Activated T-helper 1 cell treated with Interleukin-2 at 50 U/mL for 16 hours (primary cell): ENCODE measurements at places on chromosomes 12 and 14.
A peak's percentile ranks its signal among the peaks of the same experiment; 100 is the strongest.

- DNase-seq: no peak
Measured at GRCh38 chr12:88876857-88877256, 296.6 kb upstream of the KITLG start.

- DNase-seq: no peak
Measured at GRCh38 chr12:88435334-88436076, 144.8 kb downstream of the KITLG start.

- no peak for DNase-seq
Measured at GRCh38 chr12:34363050-34363673, 340.9 kb downstream of the ALG10 start.

DNA sequence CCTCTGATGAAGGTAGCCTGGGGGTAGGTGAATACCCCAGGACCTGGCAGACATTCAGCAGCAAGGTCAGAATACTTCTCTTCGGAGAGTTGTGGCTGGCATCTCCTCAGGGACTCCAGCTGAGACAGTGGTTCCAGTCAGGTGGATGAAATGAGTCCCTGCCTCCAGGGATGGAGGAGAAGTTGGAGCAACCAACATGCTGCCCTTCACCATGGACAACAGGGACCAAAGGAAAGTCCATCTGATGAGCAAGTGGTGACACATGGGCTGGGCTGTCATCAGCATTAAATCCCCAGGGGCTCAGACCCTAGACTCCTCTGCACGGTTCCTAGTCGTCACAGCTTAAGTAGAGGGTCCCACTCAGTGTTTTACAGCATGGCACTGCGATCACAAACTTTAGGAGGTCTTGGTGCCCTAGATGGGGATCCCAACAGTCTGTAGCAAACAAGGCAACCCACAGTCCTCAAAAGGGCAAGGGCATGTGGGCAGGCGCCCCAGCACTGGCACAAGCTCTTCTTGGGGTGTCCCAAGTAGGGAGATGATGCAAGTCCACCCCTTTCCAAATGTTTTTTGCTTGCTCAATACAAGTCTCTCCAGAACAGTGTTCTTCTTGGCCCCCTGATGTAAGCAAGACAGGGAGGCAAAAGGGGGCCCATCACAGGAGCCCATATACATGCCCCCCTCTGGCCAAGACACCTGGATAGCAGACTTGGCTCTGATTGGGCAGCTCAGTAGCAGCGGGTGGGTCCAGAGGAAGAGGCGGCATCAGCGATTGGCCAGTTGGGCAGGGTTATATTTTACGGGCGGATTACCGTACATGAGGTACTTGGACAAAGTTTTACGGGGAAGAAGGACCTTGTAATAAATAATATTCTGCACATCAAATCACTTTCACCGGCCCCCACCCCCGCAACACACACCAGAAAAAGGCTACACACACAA lies 10.8 kb upstream of the CDH24 start:
- no peak for DNase-seq

DNA sequence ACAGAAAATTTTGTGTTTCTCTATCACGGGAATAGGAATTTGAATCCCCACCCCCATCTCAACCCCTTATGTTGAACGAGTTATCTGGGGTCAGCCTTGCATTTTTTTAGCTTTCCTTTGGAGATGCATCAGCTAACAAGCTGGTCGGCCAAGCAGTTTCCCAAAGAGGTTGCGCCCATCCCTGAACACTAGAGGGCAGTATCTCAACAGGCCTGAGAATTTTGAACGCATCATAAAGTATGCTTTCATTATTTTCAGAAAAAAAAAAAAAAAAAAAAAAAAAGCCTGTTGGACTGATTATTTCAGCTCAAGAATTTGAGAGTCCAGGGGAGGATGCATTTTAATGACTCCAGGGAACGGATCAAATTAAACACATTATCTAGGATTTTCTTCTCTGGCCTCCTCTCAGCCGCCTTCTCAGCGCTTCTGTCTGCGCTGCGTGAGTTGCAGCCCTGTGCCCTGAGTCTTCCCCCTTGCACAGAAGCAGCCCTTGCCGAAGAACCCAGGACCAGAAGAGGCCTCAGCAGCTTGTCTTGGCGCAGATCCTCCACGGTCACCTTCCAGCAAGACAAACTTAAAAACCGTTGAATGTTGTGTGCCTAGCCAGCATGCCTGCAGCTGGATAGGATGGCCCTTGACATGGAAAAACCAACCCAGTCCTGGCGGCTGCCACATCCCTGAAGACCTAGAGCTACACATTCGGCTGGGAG lies 76.6 kb upstream of the GZMB start:
- peak; percentile 29 for DNase-seq

GRCh38 chr12:1826867-1827705 lies 6.7 kb downstream of the LRTM2 start:
- no peak for DNase-seq

DNA sequence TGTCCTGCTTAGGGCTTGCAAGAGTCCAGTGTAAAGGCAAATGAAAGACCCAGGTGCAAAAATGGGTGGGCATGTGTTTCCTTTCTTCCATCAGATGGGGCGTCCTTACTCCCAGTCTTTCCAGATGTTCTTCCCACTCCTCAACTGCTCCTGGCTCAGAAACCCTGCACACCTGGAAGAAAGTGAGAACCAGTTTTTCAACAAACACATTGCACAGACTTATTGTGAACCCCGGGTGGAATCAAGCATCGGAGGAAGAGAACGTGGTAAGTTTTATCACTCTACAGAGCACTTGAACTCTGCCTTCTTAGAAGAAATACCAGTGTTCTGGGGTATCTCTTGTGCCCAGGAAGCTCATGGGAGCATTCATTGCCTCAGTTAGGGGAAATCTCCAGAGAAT lies 93.3 kb downstream of the TMX1 start:
- no peak for DNase-seq

DNA sequence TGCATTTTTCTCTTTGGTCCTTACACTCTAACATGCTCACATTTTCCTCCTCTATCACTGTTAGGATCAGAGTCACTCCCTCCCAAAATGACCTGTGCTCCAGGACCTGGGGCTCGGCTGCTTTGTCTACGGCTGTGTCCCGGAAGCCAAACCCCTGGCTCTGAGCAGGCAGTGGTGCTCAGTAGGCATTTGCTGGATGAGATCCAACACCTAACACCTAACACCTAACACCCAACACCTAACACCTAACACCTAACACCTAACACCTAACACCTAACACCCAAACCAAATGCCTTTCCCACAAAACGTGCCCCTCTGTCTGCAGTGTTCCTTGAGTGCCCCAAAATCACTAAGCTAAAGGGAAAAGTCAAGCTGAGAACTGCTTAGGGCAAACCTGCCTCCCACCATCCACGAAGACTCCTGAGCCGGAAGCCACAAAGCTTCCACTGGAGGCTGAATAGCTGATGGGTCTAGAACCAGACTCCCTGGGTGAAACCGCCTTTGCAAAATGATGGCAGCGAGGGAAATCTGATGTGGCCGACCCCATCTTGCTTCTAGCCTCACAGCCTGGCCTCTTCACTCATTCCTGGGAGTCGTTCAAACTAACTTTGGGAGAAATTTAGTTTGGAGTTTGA lies 29.2 kb downstream of the HSP90AA1 start:
- no peak for DNase-seq

- DNase-seq: no peak
Measured at GRCh38 chr14:53851394-53852090, 105.1 kb downstream of the BMP4 start.

DNA sequence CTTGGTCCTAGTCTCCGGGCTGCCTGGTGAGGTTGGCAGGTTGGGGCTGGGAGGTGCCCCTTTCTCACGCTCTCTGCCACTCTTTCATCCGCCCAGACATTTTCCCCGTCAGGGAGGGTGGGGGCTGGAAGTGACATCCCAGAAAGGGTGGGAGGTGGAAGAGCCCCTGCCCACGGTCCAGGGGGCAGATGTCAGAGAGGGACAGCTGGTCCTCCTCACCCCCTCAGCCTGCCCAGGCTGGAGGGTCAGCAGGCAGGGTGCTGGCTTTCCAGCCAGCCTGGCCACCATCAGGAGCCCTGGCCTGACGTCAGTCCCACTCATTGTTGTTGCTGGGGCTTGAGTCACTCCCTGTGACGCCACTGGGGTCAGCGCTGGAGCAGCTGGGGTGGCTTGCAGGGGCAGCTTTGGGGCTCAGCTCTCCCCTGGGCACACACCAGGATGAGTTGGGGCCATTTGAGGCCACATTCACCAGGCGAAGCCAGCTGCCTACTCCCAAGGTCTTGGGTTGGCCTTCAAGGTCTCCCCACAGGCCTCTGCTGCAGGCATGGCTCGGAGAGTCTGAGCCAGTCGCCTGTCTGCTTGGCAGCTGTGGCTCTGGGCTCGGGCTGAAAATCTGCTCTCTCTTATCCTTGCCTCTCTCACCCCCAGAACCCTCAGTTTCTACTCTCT lies 5.7 kb upstream of the ATG101 start:
- no peak for DNase-seq

DNA sequence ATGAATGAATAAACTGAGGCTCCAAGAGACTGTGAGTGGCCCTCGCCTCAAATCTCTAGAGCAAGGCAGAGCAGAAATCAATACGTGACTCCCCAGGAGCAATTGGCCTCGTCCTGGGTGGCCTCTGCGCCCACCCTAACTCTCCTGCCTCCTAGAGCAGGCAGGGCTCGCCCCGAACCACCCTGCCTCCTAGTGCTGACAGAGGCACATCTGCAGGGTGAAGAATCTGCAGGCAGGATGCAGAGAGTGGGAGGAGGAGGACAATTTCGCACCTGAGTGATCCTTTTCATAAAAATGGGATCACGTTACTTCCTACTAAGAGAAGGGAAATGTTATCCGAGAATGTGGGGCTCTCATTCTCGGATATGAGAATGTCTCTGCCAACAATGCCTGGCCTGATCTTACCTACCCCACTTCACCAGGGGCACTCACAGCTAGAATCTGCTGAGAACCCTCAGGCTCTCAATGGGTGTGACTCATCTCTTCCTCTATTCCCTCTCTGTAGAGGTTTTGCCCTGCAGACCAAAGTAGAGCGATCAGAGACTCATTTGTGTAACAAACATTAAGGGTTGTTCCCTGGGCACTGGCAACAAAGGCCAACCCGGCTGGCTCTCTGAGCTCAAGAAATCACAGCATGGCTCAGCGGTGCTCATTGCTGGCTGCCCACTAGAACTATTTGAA lies 61.7 kb upstream of the BCL2L14 start:
- peak; percentile 27 for DNase-seq

GRCh38 chr14:94690896-94691659 lies 78.8 kb downstream of the GSC start:
- no peak for DNase-seq

DNA sequence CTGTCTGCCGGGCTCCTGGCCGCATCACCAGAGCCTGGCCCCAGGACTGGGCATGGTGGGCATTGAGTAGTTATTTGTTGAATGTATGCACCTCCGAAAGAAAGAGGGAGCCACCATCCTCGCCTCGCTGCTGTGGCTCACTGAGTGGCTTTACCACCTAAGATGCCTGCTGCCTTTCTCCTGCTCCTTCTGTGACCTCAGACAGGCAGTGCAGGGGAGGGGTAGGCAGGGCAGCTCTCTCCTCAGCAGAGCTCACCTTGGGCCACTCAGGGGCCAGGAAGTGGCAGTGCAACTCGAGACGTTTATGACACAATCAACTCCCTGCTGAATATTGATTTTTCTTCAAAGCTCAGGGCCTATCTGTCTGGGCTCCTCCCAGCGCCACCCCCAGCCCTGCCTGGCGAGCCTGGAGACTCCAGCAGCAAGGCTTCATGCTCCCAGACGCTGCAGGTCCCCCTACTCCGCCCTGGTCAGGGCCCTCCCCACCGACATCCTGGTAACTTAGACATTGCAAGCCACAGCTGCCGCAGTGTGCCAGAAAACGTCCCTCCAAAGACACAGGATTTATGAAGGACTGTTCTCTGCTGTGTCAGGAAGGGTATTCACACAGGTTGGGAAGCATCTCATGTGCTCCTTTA lies 84.3 kb upstream of the DIO3 start:
- no peak for DNase-seq

GRCh38 chr14:64303471-64303917 lies 9.3 kb upstream of the ESR2 start:
- DNase-seq: no peak

- no peak for DNase-seq
Measured at GRCh38 chr12:114911196-114911595, 227.2 kb upstream of the TBX3 start.

- no peak for DNase-seq
Measured at GRCh38 chr12:92505254-92506231, 197.2 kb upstream of the PLEKHG7 start.

DNA sequence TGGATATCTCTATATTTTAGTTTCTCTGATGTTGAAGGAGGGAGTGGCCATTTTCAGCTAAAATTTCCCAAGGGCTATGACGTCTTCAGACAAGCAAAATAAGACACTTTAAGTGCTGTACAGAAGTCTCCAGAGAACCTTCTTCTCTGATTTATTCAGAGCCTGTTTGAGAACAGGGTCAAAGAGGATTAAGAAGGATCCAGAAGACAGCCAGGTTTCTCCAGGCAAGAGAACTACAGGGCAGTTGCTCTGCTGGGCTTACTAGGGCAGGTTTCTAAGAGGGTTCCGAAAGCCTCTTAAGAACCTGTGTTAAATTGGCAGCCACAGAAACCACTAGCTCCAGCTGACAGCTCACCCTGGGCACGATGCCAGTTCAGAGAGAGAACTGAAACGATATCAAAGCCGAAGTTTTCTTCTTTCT lies 1.2 kb downstream of the MGP start:
- peak; percentile 68 for DNase-seq

DNA sequence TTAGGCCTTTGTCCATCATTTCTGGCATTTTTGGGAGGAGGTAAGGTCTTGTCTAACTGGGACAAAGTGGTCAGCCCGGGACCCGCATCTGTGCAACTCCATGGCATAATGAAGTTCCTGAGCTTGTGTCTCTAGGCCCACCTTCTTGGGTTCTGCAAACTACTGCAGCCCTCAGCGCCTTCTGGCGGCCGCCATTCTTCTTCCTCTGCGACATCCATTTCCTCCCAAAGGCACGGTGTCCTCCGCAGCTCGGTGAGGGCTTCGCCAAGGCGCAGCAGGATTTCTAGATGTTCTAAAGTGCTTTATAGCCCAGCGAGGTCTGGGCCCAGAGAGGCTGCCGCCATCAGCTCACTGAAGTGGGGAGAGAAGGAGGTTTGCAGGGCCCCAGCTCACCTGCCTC lies 134.4 kb upstream of the OR4E1 start:
- no peak for DNase-seq

- no peak for DNase-seq
Measured at GRCh38 chr12:111173836-111174235, 195.1 kb downstream of the PHETA1 start.

DNA sequence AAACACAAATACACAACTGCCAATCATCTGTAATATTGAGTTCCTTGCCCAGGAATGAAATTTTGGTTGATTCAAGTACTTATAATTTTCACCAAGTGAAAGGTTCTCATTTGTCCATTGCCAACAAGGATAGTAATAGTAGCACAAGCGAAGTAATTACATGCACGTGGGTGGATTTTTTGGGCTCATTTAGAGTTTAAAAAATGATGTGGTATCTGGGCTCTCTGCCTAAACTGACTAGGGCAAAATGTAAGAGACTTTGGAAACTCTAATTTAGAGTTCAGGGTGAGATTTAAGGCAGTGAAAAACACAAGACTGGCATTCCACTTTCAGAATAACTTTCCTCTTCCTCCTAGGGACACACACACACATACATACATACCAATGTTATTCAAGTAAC lies 111.7 kb downstream of the MYRFL start:
- no peak for DNase-seq

GRCh38 chr14:52042371-52043289 lies 26.2 kb downstream of the NID2 start:
- no peak for DNase-seq

- no peak for DNase-seq
Measured at GRCh38 chr12:61985830-61986229, 274.4 kb upstream of the USP15 start.
